ENCODE measurements at places on chromosomes 3 and 15.

DNA sequence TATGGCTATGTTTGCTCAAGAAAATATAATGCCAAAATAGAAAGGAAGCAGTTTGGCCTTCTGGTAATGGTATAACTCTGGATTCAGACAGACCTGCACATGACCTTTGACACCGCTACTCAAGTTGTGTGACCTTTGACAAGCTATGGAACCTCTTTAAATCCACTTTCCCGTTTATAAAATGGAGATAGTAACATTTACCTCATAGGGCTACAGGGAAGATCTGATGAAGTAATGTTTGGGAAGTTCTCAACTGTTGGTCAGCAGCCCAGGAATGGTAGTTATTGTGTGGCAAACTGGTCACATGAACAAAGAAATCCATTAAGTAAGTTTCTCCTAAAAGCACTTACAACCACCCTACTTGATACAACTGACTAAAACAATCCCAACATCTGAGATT, 95.1 kb upstream of the PHLDB2 start:
- DNase-seq = no peak

DNA sequence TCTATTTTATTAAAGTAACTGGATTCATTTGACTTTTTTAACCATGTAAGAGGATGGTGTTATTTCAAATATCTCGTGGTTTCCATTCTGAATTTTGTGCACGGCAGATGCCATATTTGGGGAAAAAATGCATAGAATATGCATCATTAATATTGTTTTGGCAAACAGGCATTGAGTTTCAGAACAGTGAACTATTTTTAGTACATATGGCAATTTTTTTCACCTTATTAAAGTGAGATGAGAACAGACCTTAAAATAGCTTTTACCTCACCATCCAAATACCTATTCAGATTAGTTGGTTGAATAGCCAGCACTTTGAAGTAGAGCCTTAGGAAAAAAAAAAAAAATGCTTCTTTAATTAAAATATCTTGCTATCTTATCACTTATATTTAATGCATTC, 117.3 kb upstream of the FLNB start:
- no peak for DNase-seq

DNA sequence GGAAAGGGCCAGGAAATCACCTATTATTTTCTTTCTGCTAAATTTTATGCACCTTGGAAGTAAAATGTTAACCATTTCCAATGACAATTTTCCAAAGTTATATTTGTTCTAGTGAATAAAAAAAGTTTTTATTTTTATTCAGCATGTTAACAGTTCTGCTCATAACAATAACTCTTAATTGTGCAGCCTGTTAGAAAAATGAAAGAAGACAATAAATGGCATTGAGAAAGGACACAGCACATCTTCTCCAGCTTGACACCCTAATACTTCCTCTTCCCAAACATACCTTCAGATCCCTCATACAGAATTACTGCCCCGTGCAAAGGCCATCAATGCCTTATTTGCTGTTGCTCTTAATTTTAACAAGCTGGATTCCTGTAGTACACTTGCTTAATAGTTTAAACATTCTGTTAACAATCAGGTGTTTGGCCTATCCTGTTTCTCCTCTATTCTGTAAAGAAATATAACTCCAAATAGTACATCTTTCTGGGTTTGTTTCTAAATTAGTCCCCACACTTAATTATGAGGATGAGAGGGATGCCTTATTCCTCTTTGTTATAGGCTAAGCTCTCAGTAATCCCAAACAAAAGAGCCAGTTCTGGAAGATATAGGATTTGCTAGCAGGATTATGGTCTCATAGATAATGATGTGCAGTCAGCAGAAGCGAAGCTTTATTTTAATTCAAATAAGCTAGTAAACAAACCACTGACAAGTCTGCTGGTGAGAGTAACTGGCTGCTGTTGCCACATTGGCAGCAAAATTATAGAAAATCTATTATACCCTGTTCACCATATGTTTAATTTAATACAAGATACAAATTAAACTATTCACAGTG, 19.2 kb upstream of the SOX2 start:
- DNase-seq = no peak

DNA sequence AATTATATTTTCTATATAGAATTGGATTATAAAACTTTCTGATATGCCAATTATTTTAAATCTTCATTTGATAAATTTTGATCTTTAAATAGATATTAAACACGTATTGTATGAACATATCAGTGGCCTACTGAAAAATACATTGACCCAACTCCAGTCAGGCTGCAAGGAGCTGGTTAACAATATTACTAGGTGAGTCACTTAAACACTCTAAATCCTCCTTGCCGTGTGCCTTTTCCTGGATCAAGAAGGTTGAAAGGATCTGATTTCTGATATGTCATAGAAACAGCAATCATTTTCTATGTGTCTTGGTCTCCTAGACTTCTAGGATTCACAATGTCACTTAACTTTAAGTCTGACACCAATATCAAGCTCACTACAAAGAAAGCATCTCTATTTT, 123.2 kb downstream of the TP63 start:
- no peak for DNase-seq

GRCh38 chr3:114418107-114418506, 124.3 kb downstream of the TIGIT start:
- no peak for DNase-seq

GRCh38 chr3:160260587-160261270, 35.5 kb downstream of the C3orf80 start:
- no peak for DNase-seq

DNA sequence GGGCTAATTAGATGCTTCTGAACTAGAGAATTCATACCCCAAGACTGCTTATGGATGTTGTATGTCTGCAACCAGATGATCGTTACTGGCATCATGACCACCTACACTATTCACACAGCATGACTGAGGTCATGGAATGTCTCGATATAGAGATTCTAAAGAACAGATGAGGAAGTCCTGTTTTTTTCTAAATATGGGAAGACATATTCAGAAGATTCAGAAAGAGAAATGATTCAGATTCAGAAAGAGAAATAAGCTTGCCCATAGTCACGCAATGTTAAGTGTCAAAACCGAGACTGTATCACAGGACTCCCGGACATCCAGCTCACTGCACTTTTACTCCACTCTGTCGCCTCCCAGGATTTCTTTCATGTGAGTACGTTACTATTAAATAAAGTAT, 136.2 kb downstream of the TPRG1 start:
- DNase-seq = no peak

DNA sequence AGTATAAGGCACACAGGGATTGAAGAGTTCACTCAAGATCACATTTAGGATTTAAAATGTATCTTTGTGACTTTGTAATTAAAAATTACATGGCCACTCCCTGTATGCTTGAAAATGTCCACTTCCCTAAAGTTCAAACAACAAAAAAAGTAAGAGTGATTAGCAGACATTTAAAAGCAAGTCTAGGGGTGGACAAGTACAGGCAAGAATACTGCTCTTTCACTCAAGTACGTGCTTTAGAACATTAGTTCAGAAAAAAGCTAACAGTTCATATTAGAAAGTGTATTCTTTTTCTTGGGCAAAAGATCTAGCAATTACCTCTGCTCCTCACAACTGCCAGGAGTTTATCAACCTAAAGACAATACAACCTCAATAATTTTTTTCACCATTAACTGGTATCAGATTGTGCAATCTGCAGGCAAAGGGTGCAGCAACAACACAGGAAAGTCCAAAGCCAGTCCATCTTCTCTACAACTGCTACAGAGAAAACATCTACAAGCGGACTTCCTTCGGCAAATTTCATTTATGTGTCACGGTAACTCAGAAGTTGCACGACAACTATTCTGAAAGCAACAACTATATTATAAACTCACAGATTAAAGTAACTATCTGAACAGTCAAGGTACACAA, 18.1 kb downstream of the CHSY1 start:
- no peak for DNase-seq

DNA sequence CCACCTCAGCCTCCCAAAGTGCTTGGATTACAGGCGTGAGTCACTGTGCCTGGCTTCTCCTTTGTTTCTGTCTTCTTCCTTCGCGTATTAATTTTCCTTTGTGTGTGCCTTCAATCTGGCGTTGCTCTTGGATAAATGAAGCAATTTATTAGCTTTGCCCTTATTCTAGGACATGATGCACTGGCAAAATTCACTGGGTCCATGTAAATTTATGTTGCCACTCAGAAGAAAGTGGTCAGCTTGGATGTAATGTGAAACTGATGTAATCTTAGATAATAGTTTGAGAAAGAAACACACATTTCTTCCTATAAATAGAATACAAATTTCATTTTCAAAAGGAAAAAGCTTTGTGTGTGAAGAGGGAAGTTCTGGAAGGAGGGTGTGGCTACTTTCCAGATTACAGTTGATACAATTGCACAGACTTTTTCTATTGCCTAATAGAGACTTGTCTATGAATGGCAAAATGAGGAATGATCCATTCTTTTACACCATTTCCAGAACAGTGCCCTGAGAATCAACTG, 23.3 kb upstream of the ATP1B3 start:
- no peak for DNase-seq
